Stimulated activated CD4-positive, alpha-beta T cell treated with anti-CD3 and anti-CD28 coated beads, Interleukin-1b, Interleukin-23, amount 100 ng/mL, for 1 hour (primary cell): ENCODE measurements at places on chromosomes 7 and 10.

GRCh38 chr10:46064269-46064817 lies 18.3 kb upstream of the MSMB start:
- DNase-seq, result no peak

- no peak for DNase-seq
These were observed 49.2 kb downstream of the MKX start for GRCh38 chr10:27696466-27696865.

DNA sequence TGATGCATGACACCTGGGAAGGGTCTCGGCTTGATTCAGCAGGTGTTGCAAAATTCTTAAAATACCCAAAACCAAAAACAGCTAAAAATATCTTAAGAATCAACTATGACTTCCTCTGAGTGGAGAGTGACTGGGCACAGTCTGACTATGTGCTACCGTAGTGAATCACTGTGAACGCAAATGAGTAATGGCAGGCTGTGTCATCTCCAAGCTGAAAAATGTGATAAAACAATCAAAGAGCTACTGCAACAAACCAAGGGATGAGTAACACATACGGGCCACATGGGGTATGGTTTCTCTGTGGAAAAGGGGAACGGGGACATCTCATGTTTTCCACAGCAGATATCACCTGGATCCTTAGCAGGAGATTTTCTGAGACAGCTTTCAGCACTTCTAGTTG lies 127.5 kb downstream of the ABCA13 start:
- no peak for DNase-seq

GRCh38 chr7:80832006-80832405 lies 86.8 kb downstream of the SEMA3C start:
- DNase-seq, result no peak

GRCh38 chr10:12796401-12797160 lies 204.9 kb downstream of the CCDC3 start:
- no peak for DNase-seq
